ENCODE measurements at places on chromosomes 5 and 9. TPM values are rescaled to one million over a fixed set of nuclear protein-coding genes. Genes with fewer than 3 reads are reported as not detected.

NUTM2F gene
- not detected for polyA plus RNA-seq

OBP2B gene
- not detected for polyA plus RNA-seq

DNA sequence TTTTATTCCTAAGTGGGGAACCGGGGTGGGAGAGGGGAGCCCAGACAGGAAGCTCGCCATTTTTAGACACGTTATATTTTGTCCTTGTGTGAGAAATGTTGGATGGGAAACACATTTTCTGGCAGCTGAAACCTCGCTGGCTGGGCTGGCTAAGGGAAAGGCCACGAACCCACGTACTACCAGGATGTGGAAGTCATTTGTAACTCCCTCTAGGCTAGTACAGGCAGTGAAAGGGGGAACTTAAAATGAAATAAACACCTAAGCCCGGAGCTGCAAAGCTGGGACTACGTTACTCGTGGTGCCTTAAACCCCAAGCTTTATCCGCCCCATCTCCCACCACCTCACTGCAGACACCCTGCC is 42.5 kb downstream of the TMEM174 start:
- H3K36me3 ChIP-seq = no peaks in the 10 kb centered on the region
- H3K27me3 ChIP-seq = peaks cover 27% of the 10 kb centered on the region
- no peak for DNase-seq
- H3K4me1 ChIP-seq = peaks cover 15% of the 10 kb centered on the region
- peak overlapping the region; percentile 33 for H3K4me3 ChIP-seq

DNA sequence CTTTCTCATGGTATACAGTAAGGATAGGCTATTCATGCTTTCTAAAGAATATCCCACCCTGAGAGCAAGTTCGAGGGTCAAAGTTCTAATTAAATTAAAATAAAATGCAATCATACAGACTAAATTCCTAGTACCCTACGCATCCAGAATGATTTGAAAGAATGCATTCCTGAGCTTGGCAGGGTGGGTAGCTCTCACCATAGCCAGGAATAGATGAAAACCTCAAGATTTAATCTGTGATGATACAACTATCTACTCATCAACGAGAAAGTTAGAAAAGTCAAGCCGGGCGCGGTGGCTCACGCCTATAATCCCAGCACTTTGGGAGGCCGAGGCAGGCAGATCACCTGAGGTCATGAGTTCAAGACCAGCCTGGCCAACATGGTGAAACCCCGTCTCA is 32.3 kb downstream of the SERINC5 start:
- no peak overlapping the region for H3K27ac ChIP-seq
- H3K27me3 ChIP-seq = no peaks in the 10 kb centered on the region
- no peak overlapping the region for H3K4me3 ChIP-seq
- no peak for DNase-seq

TERT gene
- 0.53 TPM for polyA plus RNA-seq

DNA sequence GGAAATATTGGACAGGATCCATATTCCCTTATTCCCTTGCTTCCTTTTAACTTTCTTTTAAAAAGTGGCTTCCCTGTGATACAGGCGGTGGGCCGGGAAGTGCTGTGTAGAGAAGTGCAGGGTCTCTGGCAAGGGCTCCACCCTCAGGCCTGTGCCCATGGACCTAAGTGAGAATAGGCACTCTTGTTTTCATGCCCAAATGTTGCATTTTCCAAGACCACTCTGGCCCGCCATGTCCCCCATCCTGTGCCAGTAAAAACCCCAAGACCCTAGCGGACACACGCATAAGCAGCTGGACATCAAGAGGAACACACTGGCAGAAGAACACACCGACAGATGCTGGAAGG is 193.4 kb downstream of the FBXL7 start:
- peaks cover 6% of the 10 kb centered on the region for H3K4me1 ChIP-seq
- no peaks in the 10 kb centered on the region for H3K36me3 ChIP-seq
- no peaks in the 10 kb centered on the region for H3K27me3 ChIP-seq
- no peak for DNase-seq
- no peak overlapping the region for H3K27ac ChIP-seq
- no peak overlapping the region for H3K4me3 ChIP-seq

CTNNAL1 gene
- polyA plus RNA-seq = 21.0 TPM

CRHBP gene
- polyA plus RNA-seq = 45.4 TPM

NIPAL4 gene
- 0.49 TPM for polyA plus RNA-seq

SGCD gene
- 0.36 TPM for polyA plus RNA-seq
